GM04503 (cell line): ENCODE measurements at places on chromosomes 7 and 10.

GRCh38 chr10:96745950-96746349 lies 25.6 kb upstream of the PIK3AP1 start:
- no peak for DNase-seq

- DNase-seq = no peak
Observed at GRCh38 chr10:116017405-116017804, 255.6 kb downstream of the GFRA1 start.

GRCh38 chr7:155988416-155988815 lies 176.2 kb upstream of the SHH start:
- no peak for DNase-seq

- DNase-seq = no peak
Observed at GRCh38 chr10:131205556-131205955, 106.0 kb downstream of the TCERG1L start.

DNA sequence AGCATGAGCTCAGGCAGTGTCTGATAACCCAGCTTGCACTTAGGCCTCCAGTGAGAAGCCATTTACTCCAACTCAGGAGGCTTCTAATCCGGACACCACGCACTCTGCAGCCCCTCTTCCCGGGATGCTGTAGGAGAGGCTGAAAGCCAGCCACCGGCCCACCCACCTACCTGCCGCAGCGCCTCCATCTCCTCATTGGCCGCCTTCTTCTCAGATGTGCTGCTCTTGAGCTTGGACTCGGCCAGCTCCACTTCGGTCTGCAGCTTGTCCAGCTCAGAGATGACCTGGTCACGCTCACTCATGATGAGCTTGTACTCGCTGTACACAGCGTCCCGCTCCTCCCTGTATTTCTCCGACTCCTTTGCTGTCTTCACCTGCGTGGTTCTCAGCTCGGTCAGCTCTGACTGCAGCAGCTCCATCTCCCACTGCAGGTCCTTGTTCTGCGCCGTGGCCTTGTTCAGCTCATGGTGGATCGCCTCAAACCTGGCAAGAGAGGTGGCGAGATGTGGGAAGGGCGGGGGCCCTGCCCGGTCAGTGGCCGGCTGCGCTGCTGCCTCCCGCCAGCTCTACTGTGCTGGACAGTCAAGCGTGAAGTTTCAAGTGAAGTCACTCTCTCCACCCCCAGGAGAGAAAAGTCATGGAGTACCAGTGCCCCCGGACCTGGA lies 84.7 kb downstream of the DLG5 start:
- DNase-seq = no peak

DNA sequence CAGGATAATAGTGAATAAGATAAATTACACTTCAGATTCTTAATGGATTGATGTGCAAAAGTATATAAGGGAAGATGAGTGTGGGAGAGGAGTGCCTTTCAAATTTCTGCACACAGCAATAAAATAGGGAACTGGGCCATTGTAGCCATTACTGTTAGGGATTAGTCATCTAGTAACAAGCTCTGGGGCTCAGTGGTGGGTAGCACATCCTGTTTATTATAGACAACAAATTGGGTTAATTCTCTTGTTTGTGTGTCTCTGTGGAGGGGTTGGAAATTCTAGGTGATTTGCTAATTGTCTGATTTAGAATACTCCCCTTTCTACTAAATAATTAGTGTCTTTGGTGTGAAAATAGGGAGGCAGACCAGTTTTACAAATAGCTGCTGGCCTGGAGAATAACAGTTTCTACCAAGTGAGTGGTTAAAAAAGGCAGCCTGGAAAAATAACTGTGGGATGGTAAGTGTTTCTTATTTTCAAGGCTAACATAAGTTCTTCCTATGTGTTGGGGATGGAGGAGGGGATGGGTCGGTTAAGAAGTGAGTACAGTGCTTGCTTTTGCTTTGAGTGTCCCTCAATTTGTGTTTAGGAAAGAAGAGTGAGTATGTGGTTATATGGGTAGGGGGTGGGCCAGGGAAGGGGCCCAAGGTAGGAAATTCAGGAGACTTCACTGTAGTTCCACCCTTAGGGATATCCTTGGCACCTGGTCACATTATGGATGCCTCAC lies 43.3 kb upstream of the TMEM248 start:
- no peak for DNase-seq

DNA sequence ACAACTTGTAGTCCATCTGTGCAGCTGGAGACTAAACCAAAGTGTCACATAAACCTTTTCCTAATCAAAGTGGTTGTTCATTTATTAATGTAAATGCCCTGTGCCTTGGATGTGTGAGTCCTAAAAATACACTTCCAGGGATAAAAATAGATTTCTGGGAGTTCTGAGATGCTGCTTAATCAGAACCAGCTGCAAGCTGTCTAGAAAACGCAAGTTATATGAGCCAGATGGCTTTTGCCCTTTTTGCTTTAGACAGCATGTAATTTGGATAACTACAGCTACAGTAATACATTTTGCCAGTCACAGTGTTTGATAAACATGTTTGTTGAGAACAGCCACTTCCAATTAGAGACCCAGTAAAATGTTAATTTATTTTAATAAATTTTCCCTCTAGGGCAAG lies 185.1 kb upstream of the PRPS1L1 start:
- DNase-seq = peak; percentile 11

GRCh38 chr10:72316386-72316700 lies 38.4 kb downstream of the DNAJB12 start:
- DNase-seq = no peak

DNA sequence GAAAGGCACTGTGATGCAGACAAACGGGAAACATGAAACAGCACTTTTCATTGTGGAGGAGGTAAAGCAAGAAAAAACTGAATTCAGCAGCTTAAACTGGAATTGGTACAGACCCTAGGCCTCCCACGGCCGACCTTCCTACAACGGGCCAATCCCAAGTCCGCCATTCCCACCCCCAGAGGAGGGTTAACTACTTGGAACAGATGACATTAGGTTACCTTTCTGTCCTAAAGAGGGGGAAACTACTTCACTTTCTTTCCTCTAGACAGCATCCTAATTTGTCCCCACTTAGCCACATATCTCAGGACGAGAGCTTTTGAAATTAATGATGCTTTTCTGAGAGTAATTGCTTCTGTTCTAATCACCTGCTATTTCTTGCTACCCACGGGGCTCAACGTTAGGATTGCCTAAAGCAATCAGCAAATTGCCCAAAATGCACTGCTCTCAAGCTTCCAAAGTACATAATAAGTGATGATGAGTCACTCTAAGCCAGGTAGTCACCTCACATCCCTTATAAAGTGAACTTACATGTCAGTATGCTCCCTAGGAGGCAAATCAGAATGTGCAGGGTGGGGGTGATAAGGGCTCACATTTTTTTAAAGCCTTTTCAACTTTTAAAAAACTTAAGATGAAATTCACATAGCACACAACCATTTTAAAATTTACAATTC lies 36.7 kb downstream of the LSM5 start:
- DNase-seq = no peak

- no peak for DNase-seq
Observed at GRCh38 chr10:69647819-69648218, 17.8 kb downstream of the FAM241B start.

GRCh38 chr7:158979023-158979529 lies 122.7 kb downstream of the DYNC2I1 start:
- DNase-seq = no peak

DNA sequence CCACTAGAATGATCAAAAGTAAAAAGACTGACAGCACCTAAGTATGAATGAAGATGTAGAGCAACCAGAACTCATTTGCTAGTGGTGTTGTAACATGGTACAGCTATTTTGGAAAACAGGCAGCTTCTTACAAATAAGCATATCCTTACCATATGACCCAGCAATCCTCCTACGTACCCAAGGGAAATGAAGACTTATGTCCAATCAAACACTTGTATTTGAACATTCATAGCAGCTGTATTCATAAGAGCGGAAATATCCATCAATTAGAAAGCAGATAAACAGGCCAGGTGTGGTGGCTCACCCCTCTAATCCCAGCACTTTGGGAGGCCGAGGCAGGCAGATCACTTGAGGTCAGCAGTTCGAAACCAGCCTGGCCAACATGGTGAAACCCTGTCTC lies 53.0 kb downstream of the KLRG2 start:
- no peak for DNase-seq

- peak; percentile 55 for DNase-seq
Observed at GRCh38 chr7:1922071-1922869, 252.2 kb downstream of the ELFN1 start.

DNA sequence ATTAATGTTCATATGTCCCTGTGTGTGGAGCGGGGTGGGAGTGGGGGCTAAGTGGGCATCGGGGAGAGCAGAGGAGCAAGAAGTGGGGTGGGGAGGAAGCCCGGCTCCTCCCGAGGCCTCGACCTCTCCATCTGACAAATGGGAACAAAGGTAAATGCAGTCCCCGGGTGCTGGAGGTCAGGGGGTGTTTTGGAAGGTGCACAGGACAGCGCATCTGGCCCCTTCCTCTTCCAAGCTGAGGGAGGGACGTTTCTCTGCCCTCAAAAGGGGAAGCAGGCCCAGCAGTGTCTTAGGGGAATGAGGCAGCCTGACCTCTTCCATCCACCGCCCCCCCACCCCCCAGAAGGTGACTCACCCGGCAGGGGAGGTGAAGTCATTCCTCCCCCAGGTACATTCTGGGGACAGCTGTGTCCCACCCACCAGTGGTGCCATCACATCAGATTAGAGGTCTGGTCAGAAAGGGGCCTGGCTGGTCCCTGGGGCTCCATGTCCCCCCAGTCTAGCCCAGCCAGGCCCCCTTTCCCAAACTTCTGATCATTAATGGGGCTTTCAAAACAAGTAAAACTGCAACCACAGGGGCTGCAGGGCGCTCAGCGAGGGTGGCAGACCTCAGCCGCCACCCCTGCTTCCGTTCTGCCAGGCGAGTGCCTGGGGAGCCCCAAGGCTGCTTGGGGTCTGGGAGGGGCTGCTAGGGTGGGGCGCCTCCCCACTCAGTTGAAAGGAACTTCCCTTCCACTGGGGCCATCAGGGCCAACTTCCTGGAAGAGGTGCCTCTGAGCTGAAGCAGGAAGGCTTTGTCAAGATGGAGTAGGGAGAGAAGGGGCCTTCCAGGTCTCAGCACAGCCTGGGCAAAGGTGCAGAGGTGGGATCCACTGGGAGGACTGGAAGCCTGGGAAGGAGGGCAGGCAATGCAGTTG lies 10.8 kb downstream of the LFNG start:
- DNase-seq = no peak

- peak; percentile 34 for DNase-seq
Observed at GRCh38 chr10:317271-317769, 182.1 kb downstream of the ZMYND11 start.

- DNase-seq = no peak
Observed at GRCh38 chr10:99850021-99850766, 67.8 kb downstream of the ABCC2 start.

- no peak for DNase-seq
Observed at GRCh38 chr7:103888603-103889153, 100.8 kb downstream of the RELN start.

DNA sequence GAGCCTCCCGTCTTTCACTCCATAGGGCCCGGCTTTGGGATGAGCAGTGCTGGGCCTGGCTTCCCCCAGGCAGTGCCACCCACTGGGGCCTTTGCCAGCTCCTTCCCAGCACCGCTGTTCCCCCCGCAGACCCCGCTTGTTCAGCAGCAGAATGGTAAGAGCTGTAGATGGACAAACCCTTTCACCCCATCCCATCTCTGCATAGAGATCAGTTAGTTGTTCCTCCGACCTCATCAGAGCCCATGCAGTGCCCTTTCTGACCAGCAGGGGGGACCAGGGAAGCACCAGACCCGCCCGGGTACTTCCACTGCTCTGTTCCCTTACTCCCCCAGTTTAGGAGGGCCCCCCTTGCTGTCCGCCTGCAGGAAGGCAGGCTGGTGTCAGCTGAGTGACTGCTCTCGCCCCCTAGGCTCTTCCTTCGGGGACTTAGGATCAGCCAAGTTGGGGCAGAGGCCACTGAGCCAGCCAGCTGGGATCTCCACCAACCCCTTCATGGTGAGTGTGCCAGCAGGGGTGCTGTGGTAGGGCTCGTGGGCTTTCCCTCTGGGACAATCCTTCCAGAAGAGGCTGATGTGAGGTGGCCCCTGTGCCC lies 9.8 kb downstream of the SAP25 start:
- no peak for DNase-seq

- no peak for DNase-seq
Observed at GRCh38 chr10:14312014-14312413, 18.7 kb downstream of the FRMD4A start.

DNA sequence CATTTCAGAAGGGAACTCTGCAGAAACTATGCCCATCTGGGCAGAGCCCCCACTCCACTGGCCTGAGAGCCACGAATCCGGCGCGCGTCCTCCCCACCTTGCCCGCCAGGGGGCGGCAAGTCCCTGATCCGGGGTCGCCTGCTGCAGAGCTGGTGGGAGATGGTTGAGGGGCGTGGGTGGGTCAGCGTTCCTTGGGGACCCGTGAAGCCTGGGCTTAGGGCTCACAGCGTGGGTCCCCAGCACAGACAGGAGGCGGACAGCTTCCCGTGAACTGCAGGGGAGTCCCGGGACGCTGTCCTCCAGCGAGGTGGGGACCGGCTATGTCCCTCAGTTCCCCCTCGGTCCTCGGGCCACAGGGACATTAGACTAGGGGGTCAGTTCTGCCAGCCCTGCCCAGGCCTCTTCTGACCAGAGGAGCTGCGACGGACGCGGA lies 585 bp upstream of the POP7 start:
- DNase-seq = no peak

DNA sequence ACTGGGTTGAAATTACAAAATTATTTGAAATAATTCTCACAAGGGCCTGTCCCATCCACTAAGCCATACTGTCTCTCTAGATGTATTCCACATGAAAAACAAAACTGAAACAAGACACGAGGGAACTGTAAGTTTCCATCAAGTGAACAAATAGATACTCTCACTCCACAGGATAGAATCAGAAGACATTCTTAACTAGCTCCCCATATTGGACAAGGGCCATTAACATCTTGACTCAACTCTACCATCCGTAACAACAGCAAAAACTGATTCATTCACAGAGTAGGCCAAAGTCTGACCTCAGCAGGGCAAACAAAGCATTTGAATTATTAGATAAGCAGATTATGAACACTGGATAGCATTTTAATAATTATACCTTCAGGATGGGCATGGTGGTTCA lies 29.1 kb downstream of the UBE2H start:
- DNase-seq = peak; percentile 75

DNA sequence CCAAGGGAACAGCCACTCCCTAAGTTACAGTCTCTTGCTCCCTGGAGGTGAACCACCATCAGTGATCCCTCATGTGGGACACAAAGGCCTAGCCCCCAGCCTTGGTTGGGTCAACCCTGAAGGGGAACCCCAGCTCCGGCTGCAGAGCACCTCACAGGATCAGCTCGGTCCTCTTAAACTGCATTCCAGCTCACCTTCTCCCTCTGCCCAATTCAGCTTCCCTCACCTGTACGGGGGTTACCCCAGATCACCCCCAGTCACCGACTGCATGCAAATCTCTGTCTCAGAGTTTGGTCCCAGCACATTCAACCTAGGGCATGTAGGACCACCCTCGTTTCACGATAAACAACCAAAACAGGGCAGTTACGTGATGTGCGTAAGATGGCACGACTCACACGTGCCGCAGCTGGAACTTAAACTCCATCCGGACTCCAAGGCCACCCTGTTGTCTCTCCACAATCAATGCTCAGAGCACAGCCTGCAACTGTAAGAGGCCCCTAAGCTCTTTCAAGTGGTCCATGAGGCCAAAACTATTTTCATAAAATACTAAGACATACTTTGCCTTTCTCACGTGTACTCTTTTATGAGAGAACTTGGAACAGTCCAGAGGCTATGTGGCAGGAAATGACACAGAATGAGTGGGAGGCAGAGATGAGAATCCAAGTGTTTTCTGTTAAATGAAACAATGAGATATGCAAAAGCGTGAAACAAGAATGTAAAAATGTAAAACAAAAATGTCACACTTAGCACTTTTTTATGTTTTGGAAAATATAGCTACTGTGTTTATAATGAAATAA lies 285.2 kb downstream of the PTPRN2 start:
- no peak for DNase-seq
